Subcutaneous preadipocyte (primary cell): ENCODE measurements at places on chromosomes 6 and 20. TPM values are rescaled to one million over a fixed set of nuclear protein-coding genes. Genes with fewer than 3 reads are reported as not detected.

The ZBTB24 gene
- 8.1 and 12.9 TPM in 2 replicates for total RNA-seq

The FRMD1 gene
- total RNA-seq = not detected in 2 replicates

The CRISP2 gene
- total RNA-seq = not detected in 2 replicates

The CTCFL gene
- not detected in 2 replicates for total RNA-seq

The HFE gene
- total RNA-seq = 8.8 and 11.1 TPM in 2 replicates

The KIF6 gene
- total RNA-seq = 0.73 TPM in 1 of 2 replicates, not detected in the other

The FAM217A gene
- not detected in 2 replicates for total RNA-seq

The NCOA7 gene
- 15.4 and 15.8 TPM in 2 replicates for total RNA-seq

The SYCP2L gene
- total RNA-seq = under 0.01 TPM in 1 of 2 replicates, not detected in the other

The SIRPD gene
- not detected in 2 replicates for total RNA-seq

The DSP gene
- under 0.01 TPM in 2 replicates for total RNA-seq
